Left hindlimb (tissue), 1 donor: ENCODE measurements at places on chromosomes 2 and 18.

GRCh38 chr2:45257820-45258219, 248.6 kb upstream of the SIX2 start:
- no peak for DNase-seq

- DNase-seq = no peak
These were observed 318 bp upstream of the CDC42EP3 start for GRCh38 chr2:37671816-37672103.

DNA sequence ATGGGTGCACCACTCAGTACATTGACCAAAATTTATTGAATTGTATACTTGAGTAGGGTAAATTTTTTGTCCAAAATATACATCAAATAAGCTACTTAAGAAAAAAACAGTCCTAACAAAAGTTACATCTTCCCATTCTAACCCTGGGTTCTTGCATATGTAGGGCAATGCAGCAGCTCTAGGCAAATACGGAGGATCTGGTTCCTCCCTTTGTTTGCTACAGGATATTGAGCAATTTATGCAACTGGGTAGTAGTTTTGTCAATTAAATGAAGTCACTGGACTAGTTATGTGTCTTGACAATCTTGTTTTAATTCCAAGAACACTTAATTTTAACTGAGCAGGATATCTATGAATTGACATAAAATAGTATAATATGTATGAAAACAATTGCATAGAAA, 1507.2 kb upstream of the PIK3C3 start:
- no peak for DNase-seq

DNA sequence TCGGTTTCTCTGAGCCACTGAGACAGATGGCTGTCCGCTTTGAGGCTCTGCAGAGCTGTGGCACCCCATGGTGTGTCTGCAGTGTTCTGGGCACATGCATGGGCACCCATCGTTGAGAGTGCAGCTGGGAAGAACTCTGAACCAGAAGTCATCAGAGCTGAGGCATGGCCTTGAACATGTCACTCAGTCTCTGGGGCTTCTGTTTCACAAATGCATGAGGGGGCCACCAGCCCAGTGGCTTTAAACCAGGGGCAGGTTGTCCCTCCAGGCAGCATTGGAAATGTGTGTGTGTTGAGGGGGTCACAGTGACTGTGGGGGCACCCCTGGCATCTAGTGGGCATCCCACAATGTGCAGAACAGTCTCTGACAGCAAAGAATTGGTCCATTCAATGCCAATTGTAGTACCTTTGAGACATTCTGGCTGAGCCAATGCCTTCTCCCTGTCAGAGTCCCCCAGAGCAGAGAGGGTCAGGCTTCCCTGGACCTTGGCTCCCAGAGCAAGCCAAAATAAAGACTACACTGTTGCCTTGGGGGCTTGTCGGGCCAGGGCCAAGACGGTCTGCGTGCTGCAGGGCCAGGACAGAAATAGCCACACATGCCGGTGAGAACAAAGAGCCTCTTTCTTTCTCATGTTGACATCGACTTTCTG, 9.3 kb upstream of the PSMD1 start:
- DNase-seq = peak; percentile 46

DNA sequence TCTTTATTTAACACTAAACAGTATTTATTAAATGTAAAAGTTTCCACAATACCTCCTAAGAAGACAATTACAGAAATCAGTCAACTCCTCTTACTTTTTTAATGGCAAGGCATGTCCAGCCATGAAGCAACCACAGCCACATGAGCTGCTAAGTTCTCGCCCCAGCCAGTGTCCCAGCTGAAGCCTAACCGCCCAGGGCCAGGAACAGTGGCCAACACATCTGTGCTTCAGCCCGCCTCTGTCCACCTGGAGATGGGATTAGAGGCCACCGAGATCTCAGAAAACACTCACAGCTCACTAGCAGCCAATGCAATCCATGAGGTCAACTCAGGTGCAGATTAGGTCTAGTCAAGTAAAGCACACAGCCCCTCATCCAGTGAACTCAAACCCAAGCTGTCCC, 40.2 kb downstream of the PID1 start:
- DNase-seq = peak; percentile 41

DNA sequence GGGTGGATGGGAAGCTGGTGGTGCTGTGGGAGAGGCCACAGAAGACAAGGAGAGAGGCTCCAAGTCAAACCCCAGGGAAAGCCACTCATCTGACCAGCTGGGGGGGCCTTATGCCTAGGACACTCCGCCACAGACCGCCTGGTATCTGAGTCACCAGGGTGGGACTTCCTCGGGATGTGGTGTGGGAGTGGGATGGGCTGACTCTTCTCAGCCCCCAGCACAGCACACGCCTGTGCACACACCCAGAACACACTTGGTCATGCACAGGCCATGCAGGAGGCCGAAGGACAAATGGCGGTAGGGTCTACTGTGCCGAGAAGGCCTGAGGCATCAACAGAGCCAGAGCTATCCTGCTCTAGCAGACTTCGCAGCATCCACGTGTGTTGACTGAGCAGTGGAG, 136.4 kb downstream of the INHBB start:
- DNase-seq = no peak

GRCh38 chr2:133755480-133756300, 187.4 kb upstream of the NCKAP5 start:
- DNase-seq = peak; percentile 57

- no peak for DNase-seq
These were observed 208.3 kb downstream of the EIPR1 start for GRCh38 chr2:3169106-3169870.

GRCh38 chr2:46378616-46379015, 81.4 kb downstream of the EPAS1 start:
- DNase-seq = no peak

GRCh38 chr2:176124110-176124946, 1.8 kb downstream of the HOXD9 start:
- peak; percentile 32 for DNase-seq

DNA sequence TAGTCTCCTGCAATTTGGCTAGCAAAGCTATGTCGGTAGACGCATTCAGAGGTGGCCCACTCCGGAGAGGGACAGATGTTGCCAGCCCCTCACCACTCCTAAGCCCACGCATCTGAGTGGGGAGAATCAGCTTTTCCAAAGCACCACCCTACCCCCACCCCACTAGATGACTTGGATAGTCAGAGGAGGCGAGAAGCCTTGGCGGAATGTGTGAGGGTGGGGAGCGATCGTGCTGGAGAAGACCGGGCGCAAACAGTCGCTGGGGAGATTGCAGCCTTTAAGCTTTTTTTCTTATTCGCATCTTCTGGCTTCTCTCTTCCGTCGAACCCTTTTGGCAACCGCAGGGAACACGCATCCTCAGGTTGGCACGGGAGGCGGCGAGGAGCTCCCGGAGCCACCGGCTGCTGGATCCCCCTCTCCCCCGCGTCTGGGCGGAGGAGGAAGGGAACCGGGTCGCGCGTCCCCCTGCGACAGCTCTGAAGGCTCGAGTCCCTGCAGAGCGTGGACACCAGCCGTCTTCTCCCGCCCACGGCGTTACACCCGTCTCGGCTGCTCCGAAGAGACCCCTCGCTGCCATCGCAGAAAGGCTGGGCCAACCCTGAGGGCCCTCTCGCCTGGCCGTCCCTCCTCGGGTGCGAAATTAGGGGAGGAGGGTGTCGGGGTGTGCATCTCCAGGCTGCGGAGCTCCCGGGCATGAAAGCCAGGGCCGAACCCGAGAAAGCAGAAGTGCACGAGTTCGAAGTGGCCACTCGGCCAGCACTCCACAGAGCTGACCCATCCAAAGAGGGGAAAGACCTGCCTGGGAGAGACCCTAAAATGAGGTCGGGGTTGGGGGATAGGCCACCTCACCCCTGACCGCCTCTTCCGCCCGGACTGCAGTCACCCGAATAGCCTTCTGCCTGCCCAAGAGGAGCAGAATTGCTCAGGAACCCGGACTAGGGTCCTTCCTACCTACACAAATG, 12.2 kb downstream of the EVX2 start:
- DNase-seq = no peak
